ENCODE measurements at places on chromosomes 12 and 14.

DNA sequence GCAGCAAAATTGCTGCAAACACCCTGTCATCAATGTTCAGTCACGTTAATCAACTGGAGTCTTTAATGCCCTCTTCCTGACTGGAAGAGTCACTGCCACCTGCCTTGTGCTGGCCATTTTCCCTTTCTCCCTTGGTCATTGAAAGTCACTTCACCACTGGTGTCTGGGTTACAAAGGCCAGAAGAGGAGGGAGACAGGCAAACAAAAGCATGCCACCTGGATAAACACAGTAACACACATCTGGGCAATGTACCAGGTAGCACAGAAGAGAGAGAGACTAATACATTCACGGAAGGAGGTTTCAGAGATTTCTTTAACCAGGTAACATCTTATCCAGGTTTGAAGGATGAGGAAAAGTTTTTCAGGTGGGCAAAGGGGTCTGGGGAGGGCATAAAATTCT lies 32.7 kb downstream of the GPHB5 start:
- no peak for DNase-seq

- DNase-seq, result peak; percentile 92
Observed at GRCh38 chr12:96986883-96987523, 79.9 kb downstream of the NEDD1 start.

DNA sequence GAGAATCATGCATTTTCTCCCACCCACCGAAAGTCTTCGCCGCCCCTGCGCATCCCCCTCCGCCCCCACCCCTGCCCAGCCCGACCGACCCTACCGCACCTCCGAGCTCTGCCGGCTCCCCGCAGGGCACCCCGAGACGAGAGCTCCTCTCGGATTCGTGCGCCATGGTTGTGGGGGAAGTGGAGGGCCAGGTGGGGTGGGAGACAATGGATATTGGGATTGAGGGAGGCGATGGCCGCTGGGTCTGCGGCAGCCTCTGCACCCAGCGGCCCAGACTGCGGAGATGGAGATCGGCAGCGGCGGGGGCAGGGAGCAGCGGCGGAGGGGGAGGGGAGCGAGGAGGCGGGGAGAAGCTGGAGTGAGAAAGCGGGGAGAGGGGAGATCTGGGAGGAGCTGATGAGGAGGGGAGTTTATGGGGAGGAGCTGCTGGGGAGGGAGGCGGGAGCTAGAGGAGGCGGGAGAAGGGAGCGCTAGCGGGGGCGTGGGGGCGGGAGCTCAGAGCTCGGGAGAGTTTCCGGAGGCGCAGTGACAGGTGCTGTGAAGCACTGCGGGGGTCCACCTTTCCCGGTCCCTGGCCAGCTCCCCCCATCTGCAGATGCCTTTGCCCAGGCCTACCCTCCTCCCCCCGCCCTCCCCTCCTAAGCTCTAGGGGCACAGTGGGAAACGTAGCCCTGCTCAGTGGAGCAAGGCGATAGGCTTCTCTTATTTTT lies at the start of gene SALL2:
Gene SALL2, minus strand, starts transcription at position 385 of the 710 bp plus-strand sequence. Its CDS starts 219 bp downstream, at position 166.
- DNase-seq, result peak; percentile 96

DNA sequence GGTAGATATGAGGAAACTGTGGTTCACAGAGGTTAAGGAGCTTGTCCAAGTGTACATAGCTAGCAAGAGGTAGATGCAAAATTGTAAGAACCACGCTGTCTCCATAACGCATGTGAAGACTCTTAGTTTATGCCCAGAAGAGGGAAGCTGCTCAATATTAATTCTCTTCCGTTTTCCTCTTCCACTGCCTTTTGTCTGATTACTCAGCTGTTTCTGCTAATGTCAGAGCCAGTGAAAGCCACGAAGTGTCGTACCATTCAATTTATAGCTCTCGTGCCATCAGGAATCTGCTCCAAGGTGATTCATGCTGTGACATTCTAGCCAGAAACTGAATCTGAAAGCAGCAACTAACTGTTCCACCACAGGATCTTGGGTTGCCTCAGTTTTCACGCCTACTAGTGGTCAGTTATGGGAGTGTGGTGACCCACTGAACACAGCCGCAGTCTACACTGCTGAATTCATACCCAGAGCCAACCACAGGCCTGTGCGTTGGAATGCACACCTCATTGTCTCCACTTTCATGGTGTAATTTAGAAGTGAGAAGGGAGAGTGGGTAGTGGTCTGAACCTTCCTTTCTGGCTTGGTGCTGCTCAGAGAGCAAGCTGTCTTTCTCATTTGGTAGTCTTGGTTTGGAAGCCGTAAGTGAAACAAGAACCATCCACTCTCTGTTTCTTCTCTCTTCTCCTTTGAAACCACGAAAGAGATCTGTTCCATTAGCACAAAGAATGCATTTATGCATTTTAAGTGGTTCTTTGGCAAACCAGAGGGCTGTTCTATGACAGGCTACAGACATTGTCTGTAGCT lies 74.2 kb upstream of the NAP1L1 start:
- peak; percentile 34 for DNase-seq

DNA sequence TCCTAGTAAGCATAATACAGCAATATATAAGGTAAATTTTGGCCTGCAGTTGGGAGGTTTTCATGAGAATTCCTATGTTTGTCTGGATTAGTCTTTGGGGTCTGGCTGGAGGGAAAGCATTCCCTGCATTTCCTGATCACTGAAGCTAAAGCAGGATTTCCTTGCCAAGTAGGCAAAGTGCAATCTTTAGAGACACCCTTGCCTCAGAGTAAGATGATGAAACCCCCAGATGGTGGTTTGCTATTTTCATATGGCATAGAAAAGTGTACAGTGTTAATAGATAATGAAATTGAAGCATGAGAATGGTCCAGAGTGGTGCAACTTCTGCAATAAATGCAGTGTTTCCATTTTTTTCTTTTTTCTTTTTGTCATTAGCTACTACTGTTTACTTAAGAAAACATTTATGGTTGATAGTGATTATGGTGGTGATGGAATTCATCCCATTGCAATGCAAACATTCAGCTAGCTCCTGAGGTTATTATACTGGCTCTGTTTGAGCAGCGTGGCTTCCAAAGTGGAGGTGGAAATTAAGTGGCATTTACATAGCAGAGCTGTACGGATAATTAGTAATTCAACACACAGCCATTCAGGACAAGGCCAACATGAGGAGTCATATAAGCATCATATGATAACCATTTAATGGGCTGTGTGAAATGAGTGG lies 276.3 kb downstream of the DUSP6 start:
- DNase-seq, result no peak

Data from spinal cord (tissue), 10 donors.